SIG-M5 (cell line): ENCODE measurements at places on chromosomes 7 and 10.

DNA sequence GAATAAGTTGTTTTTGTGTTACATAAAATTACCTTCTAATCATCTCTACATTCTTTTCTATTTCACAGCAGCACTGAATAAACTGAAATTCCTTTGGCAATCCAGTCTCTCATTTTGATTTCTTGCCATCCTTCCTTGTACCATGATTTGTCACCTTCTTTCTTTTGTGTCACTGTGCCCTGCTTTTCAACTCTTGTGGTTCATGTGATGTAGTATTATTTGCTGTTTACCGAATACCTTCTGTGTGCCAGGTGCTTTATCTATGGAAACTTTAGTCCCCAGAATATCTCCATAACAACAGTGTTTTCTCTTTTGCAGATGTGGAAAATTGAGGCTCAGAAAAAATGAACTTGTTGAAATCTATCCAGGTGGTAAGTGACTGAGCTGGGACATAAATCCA is 220.3 kb downstream of the STK31 start:
- no peak for DNase-seq

GRCh38 chr10:101767966-101768790 is 7.7 kb downstream of the FGF8 start:
- no peak for DNase-seq

DNA sequence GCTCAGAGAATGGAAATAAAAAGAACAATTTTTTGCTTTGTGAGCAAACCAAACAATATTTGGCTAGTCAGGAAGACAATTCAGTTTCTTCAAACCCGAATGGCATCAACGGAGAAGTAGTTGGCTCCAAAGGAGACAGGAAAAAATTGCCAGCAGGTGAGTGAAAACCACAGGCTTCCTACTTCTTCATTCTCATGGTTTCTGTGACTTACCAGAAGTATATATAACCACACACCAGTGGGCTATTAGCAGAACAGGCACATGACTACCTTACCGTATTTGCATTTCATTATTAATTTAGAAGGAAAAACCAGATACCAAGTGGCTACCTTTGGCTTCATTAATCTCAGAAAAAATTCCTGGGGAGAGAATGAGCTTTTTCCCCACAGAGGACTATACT is 8.8 kb downstream of the TDRD1 start:
- DNase-seq = no peak

GRCh38 chr7:41378156-41378555 is 324.7 kb downstream of the INHBA start:
- DNase-seq = no peak

- no peak for DNase-seq
These were observed 59.8 kb downstream of the LHPP start for GRCh38 chr10:124521429-124521871.

DNA sequence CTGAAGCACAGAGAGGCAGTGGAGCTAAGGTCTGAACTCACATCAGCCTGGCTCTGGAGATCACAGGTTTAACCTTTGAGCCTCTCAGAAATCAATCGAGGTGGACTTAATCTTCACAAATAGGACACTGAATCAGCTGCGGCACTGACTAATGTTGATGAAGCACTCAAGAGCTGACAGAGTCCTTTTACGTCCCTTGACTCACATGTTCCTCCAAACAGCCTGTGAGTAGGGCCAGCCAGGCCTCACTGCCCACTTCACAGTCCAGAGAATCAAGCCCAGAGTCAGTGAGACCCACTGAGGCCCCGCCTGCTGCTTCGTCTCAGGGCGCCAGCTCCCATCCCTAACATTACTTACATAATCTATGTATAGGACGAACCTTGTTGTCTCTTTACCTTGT is 63.1 kb downstream of the TNS3 start:
- DNase-seq = no peak
